ENCODE measurements at places on chromosomes 11 and 22.

DNA sequence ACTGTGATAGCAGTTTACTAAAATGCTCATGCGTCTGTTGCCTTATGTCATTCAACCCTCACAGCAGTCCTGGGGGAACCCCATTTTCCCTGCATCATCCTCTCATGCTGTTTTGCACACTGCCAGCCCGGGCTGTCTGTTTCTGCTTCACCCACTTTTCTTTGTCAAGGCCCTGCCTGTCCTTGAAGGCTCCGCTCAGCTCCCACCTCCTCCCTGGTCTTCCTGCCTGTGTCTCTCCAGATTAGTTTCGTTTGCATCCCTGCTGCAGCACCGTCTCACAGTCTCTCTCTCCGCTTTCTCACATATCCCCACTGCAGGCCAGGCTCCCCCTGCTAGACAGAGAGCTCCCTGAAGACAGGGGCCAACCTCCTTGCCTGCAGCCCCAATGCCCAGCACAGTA is 29.9 kb downstream of the SERPINH1 start:
- no peak for DNase-seq

GRCh38 chr22:47290706-47291430 is 528.4 kb downstream of the TBC1D22A start:
- no peak for DNase-seq

GRCh38 chr22:29206372-29207242 is 911 bp downstream of the EMID1 start:
- DNase-seq = no peak

GRCh38 chr11:122556605-122557004 is 98.9 kb upstream of the UBASH3B start:
- no peak for DNase-seq

GRCh38 chr11:6505577-6506240 is 8.6 kb downstream of the DNHD1 start:
- peak; percentile 27 for DNase-seq

DNA sequence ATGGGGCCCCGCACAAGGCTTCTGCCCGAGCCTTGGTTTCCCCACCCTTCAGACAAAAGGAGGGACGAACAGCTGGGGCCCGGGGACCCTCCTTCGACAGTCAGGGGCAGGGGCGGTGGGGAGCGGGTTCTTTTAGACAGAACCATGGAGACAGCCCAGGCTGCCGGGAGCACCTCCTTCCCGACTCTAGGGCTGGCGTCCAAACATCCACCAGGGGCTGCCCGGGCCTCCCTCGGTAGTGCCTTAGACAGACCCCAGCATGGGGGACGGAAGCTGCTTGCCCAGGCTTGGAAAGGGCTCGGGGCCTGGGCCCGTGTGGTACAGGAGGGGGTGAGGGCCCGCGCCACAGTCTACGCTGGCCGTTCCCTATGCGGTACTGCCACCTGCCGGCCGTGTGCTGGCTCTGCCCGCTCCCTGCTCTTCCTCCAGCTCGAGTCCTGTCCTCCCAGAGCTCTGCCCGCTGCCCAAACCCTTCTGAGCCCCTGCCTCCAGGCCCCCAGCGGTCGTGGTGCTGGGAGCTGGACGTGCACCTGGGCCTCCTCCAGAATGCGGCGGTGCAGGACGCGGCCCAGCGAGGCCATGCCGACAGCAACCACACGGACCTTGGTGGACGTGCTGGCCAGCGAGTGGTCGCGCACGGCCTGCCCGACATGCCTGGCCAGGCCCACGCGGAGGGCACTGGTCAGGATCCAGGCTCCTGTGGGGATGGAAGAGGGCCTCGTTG is 20.1 kb downstream of the TSSC4 start:
- peak; percentile 18 for DNase-seq

DNA sequence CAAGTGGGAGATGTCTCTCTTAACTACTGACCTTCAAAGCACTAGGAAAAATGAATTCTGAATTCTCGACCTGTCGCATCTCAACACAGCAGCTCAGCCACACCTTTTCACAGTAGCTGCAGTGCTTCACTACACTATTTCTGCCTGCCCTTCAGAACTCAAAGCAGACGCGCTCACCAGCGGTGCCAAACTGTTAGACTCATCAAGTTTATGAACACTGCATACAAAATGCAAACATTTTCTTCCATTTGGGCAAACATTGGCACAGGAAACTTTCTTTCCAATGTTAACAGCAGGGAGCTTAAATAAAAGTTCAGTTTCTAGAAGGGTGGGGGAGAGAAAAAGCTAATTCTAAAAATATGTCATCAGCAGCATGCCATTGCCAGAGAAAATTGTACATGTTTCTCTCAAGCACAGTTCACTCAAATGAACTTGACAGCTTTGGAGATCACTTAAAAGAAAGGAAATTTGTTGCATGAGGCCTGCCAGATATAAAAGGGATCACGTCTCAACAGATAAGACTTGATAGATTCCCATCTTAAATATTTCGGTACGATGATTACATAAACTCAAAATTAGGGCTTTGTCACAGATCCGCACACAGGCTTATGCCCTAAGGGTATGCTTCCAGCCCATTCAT is 82.7 kb downstream of the CADM1 start:
- DNase-seq = no peak

- DNase-seq = no peak
Measured at GRCh38 chr11:58561394-58562098, 14.1 kb downstream of the LPXN start.

GRCh38 chr11:110283862-110284261 is 12.6 kb downstream of the RDX start:
- no peak for DNase-seq

DNA sequence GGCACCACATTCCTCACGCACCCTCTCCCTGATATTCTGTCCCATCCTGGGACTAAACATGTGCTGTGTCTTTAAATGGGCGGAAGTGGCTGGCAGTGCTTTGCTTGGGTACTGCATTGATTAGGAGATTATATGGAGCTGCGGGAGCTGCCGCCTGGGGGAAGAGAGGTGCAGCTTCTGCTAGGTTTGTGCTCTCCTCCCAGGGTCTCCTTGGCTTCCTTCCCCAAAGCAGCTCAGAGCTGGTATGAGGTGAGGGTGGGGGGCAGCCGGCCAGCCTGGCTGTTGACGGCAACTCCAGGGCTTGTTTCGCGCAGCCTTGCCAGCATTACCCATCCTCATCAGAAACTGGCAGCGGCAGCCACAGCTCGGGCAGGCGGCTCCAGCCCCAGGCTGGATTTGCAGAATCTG is 95.4 kb downstream of the GRAMD1B start:
- no peak for DNase-seq

DNA sequence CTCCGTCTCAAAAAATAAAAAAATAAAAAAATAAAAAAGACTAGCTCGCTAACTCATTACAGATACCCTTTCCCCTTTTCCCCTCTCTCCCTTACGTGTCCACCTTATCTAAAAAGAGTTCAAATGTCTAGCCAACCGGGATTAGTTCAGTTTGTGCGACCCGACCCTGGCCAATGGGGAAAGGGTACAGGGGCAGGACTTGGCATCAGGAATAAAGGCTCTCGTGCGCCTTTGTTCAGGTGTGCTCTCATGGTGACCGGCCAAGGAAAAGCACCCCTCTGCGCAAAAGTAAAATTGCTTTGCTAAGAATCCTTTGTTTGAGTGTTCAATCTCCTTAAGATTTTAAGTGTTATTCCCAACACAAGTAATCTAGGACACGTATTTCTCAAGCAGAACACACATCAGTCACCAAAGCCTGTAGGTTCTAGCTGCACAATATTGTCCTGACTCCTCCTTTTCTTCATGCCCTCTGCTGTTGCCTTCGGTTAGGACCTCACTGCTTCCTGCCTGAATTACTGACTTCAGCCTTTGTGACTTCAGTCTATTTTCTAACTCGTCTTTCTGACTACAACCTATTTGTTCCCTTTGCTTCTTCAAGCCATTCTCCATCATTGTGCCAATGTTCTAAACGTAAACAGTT is 20.7 kb upstream of the CECR2 start:
- DNase-seq = no peak

DNA sequence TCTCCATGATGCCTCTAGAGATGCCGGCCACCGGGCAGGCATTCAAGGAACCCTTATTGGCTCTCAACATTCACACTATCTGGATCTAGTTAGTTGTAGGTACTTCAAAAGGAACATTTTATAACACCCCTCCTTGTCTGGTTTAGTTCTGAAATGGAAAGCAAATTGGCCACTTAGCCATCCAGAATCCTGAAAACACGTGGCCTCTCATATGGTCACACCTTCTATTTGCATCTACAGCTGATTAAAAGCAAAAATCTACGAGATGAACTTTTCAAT is 29.2 kb downstream of the ABTB2 start:
- no peak for DNase-seq

GRCh38 chr11:118610225-118610772 is 2.9 kb downstream of the PHLDB1 start:
- DNase-seq = no peak

- no peak for DNase-seq
Measured at GRCh38 chr22:32990187-32990586, 68.0 kb downstream of the SYN3 start.

DNA sequence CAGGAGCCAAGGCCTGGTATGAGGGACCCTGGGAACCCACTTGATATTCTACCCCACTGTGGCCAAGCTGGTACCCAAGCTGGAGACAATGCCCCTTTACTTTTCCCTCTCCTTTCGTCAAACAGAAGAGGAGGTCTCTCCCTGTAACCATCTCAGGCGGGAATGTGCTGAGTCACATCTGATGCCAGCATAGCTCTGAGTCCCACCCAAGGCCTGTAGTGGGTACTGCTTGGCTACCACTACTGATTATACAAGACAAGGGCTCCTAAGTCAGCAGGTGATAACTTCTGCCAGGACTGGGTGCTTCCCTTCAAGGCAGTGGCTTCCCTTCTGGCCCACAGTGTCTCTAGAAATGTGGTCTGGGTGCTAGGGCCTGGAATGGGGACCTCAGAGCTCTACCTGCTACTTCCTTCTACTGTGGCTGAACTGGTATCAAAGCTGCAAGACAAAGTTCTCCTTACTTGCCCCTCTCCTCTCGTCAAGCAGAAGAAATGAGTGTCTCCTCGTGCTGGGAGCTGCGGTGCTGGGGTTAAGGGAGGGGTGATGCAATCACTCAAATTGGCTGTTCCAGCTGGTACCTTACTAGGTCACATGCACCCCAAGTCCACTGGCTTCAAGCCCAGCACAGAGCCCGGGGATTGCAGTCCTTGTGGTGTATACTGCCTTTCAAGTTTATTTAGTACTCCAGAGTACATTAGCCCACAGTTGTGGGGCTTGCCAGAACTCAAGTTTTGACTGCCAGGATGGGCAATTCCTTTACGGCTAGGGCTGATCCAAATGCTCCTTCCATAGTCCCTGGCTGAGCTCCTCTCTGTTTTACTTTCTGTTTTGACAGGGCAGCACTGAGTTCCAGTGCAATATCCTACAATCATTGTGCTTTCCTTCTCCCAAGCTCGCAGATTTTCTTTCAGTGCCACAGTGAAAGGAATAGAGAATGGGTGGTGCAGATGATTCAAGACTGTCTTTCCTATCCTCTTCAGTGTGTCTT is 419.7 kb upstream of the CNTN5 start:
- no peak for DNase-seq

DNA sequence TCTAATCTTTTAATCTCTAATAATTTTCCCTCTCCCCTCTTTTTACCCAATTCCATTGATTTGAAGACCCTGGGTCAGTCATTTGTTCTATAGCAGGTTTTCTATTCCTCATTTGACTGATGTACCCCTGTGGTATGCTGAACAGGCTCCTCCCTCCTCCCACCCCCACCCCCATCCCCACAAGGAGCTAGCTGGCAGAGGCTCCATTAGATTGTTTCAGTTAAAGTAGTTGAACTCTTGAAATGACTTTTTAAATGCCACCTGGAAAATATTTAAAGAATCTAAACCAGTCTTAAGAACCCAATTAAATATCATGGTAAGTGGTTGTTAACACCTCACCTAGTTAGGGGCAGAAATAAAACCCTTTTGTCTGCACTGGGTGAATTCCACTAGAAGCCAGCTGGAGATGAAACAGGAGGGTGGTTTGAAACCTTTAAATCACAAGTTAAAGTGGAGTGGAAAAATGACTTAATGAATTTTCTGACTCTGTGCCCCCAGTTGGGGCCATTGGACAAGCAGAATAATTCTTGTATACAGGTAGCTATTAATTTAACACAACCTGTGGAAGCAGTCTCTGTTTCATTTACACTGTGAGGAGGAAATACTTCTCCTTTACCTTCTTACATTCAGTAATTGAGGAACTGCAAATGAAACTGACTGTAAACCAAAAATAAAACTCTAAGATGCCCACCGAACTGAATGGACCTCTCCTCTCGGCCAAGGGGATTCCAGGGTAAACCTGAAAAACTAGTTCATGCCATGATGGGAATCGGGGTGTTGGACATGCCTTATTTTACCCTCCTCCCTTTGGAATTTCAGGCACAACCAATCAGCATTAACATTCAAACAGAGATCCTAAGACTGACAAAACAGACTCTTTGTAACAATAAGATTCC is 30.7 kb downstream of the PRR5L start:
- no peak for DNase-seq

DNA sequence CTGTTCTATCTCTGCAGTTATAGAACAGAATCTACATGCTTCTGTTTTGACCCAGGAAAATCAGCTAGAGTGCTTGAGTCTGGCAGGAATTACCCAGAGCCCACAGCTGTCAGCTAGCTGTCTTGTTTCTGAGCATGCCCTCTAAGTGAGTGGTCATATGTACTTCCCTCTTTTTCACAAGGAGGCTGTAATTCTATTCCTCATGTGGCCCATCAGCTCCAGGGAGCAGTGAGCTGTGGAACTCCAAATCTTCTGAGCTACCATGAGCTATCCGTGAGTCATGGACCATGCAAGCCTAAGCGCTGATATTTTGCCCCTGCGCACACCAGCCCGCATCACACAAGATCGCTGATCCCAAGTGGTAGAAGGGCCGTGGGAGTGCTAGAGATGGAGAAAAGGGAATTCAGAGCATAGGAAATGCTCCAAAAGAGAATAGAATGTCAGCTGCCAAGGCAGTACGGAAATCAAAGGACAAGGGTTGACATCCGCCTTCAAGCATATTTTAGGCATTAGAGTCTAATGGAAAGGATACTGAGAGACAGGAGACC is 5.4 kb downstream of the FJX1 start:
- DNase-seq = no peak

- DNase-seq = no peak
Measured at GRCh38 chr11:68090287-68090686, 30.9 kb downstream of the CHKA start.

DNA sequence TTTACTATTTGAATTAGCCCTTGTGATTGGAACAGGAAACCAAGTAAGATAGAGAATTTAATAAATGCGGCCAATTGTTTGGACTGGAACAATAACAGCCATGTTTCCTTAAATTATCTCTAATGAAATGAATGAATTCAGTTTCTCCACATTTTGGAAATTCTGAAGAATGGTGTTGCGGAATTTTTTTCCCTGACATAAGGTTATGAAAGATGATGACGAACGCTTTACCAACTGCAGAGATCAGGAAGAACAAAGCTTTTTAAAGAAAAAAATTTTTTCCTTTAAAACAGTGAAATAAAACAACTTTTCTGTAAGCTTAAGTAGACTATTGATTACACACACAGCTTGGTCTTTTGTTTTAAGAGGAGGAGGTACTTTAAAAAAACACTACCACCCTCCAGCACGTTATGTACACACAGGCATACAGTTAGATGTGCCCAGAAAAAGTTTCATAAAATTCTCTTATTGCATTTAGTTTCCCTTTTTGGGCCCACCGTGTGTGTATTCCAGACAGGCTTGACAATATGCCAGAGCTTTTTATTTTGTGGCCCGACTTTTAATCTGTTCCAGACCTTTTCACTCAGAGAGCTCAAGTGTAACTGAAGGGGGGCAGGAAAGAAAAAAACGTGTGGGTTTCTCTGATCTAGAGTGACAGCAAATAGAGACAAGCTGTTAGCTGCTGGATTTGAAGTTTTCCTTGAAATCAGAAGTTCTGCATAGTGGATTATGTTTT is 77.3 kb downstream of the YAP1 start:
- DNase-seq = peak; percentile 87

- peak; percentile 34 for DNase-seq
Measured at GRCh38 chr11:112968941-112969713, 7.9 kb downstream of the NCAM1 start.
